ENCODE measurements at places on chromosomes 5 and 9. TPM values are rescaled to one million over a fixed set of nuclear protein-coding genes. Genes with fewer than 3 reads are reported as not detected.

PAEP gene
- total RNA-seq = not detected

IDNK gene
- total RNA-seq = 9.9 TPM

PHYHD1 gene
- 5.7 TPM for total RNA-seq

CDH6 gene
- 44.7 TPM for total RNA-seq

PLAC8L1 gene
- 0.40 TPM for total RNA-seq

AIF1L gene
- 0.92 TPM for total RNA-seq

TMEFF1 gene
- total RNA-seq = 1.1 TPM

FYB1 gene
- 0.26 TPM for total RNA-seq

C5orf24 gene
- 40.8 TPM for total RNA-seq

TMEM252 gene
- not detected for total RNA-seq
